ENCODE measurements at places on chromosomes 5 and 9. TPM values are rescaled to one million over a fixed set of nuclear protein-coding genes. Genes with fewer than 3 reads are reported as not detected.

GFPT2 gene
- total RNA-seq: 47.6 TPM

KCNT1 gene
- not detected for total RNA-seq

RANBP17 gene
- total RNA-seq: 11.9 TPM

EGFLAM gene
- 26.1 TPM for total RNA-seq

FOXD4L5 gene
- under 0.01 TPM for total RNA-seq

PHF24 gene
- total RNA-seq: 0.28 TPM

CCDC180 gene
- 0.38 TPM for total RNA-seq

FBP1 gene
- not detected for total RNA-seq

TAS2R1 gene
- total RNA-seq: 0.28 TPM

PDLIM4 gene
- 33.0 TPM for total RNA-seq

RPS23 gene
- 3,517 TPM for total RNA-seq

GALNT12 gene
- 30.2 TPM for total RNA-seq

IL13 gene
- not detected for total RNA-seq

HARS1 gene
- total RNA-seq: 125 TPM

ORM1 gene
- total RNA-seq: not detected

SPINK13 gene
- not detected for total RNA-seq

BARHL1 gene
- not detected for total RNA-seq

SLC34A1 gene
- total RNA-seq: not detected

PCDHGB4 gene
- total RNA-seq: 9.6 TPM

SLC6A18 gene
- total RNA-seq: not detected

FST gene
- total RNA-seq: 205 TPM

SLC6A3 gene
- not detected for total RNA-seq

GPRIN1 gene
- 1.7 TPM for total RNA-seq
